ENCODE measurements at places on chromosomes 4 and X.

GRCh38 chr4:30716681-30717207 is 3.4 kb upstream of the PCDH7 start:
- peak; percentile 31 for DNase-seq

- DNase-seq: peak; percentile 46
These were observed 44.1 kb downstream of the TIGD4 start for GRCh38 chr4:152735396-152735859.

GRCh38 chr4:78310007-78310739 is 241.4 kb upstream of the ANXA3 start:
- no peak for DNase-seq

- no peak for DNase-seq
These were observed 310.2 kb downstream of the FBXW7 start for GRCh38 chr4:152225680-152226079.

DNA sequence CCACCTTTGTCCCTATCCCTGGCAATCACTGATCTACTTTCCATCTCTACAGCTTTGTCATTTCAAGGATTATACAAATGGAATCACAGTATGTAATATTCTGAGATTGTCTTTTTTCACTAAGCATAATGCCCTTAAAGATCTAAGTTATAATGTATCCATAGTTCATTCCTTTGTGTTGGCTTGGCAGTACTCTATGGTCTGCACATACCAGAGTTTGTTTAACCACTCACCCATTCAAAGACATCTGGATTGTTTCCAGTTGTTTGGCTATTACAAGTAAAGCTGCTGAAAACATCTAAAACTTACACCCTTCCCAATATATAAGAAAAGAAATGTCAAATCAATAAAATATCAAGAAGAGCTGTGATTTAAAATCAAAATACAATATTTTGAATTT is 26.0 kb upstream of the AWAT1 start:
- DNase-seq: no peak

- DNase-seq: peak; percentile 39
These were observed 23.9 kb downstream of the SORBS2 start for GRCh38 chr4:185787926-185788679.
